CD4-positive, alpha-beta T cell treated with Interleukin-10 for 1 hour (primary cell): ENCODE measurements at places on chromosomes 4 and X.
A peak's percentile ranks its signal among the peaks of the same experiment; 100 is the strongest.

DNA sequence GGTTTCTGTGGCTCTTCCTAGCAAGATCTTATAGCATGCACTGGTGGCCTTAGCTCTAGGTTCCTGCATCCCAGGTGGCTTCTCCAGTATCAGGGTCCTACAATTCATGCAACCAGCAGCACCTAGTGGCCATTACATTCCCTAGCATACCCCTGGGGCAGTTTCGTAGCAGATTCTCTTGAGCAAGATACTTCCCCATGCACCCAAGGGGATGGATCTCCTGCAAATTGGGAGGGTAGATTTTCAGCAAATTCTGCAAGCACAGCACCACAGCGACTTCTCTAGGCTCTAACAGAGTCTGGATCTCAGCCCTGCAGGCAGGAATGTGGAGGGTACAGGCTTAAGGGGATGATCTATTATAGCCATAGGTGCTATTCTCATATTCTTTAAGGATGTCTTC, 13.1 kb upstream of the SLC9B1 start:
- DNase-seq: no peak

DNA sequence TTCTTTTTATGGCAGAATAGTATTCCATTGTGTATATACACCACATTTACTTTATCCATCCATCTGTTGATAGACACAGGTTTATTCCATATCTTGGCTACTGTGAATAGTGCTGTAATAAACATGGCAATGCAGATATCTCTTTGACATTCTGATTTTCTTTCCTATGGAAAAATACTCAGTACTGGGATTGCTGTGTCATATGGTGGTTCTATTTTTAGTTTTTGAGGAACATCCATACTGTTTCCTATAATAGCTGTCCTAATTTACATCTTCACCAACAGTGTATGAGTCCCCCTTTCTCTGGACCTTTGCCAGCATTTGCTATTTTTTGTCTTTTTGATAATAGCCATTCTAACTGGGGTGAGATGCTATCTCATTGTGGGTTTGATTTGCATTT, 73.5 kb downstream of the GPAT3 start:
- no peak for DNase-seq

- no peak for DNase-seq
These were observed 12.7 kb downstream of the MAML3 start for GRCh38 chr4:140141210-140141835.

GRCh38 chr4:189843413-189844009, 97.2 kb upstream of the FRG1 start:
- DNase-seq: no peak

DNA sequence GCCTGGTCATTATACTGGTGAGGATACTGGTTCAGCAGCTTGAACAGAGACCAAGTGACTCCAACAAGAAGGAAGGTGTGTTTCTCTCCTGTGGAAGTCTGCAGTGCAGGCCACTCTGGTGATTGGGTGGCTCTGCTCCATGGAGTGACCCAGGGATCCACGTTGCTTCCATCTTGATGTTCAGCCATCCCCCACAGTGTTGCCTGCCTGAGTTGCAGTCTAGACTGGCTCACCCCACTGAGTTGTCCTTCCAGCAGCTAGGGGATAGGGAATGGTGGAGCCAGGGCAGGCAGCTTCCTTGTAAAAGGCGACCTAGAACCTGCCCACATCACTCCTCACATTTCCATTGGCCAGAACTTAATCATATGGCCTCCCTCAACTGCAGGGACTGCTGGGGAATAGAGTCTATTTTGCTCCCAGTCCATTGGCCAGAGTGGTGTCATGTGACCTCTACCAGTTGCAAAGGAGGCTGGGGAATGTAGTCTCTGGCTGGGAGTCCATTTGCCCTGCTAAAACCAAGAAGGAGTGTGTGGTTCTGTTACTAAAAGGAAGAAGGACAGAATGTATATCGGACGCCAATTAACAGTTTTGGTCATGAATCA, 8.0 kb downstream of the MAN2B2 start:
- DNase-seq: peak; percentile 9

GRCh38 chr4:78149751-78150542, 92.8 kb downstream of the FRAS1 start:
- DNase-seq: no peak

DNA sequence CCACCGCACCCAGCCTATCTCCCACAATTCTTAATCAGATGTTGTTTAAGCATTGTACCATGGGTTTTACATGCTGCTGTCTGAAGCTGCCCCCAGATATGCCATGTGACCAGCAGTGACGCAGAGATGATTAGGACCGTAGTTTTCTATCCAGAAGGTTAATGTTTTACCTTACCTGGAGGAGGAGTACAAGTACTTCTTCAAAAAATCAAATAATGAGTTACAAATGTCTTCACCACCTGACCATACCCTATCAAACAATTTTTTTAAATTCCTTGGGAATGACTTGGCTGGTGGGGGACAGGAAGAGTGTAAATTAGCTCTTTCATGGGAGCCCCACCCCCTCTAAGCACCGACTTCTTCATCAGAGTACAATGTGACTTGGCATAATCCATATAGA, 16.2 kb upstream of the SGMS2 start:
- no peak for DNase-seq

GRCh38 chrX:18290200-18290599, 64.3 kb downstream of the SCML2 start:
- DNase-seq: no peak

DNA sequence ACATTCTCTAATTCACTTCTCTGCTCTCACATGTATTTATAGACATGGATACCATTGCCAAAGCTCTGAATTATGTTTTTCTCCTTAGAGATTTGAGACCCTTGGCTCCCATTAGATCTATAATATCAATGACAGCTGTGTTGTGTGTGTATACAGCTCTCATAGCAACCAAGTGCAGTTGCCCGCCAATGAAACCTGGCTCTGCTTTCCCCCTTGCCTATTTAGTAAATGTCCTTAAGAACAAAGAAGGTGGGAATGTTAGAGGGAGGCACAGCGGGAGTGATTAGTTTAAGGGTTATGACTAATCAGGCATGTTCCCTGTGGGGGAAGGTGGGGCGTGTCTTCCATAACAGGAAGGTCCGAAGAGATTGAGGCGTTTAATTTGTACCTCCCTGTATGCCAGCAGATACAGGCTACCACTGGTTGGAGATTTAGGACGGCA, 100.5 kb upstream of the TBC1D9 start:
- no peak for DNase-seq
